ENCODE measurements at places on chromosomes 7 and 10. TPM values are rescaled to one million over a fixed set of nuclear protein-coding genes. Genes with fewer than 3 reads are reported as not detected.

Gene HNRNPH3
- total RNA-seq = 137 TPM

Gene HOXA3
- total RNA-seq = not detected

DNA sequence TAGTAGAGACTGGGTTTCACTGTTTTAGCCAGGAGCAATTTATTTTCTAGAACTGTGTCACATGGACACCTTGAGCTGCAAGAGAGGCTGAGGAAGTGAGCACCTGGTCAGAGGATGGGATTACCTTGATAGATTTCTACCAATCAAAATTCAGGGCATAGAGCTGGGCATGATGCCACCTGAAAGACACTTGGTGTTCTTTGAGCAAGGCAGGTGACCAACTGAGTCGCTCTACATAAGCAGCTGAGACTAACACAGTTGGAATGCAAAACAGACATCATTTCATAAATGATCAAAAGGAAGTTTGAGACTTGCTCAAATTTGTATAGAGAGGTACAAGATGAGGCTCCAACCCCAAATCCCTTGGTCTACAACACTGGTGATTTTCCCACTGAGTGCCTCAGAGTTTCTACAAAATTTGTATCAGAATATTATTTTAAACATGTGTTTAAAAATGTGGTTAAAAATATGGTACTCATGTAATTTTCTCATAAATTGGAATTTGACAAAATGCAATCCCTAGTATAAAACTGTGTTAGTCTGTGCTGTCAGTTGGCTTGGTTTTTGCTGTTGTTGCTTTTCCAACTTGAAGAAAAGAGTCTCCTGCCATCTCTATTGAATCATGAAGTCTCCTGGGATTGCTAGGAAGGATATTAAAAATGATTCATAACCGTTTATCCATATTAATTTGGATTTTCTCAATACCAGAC, 156.4 kb upstream of the MDFIC start:
- no peak for DNase-seq

GRCh38 chr10:127040756-127041155, 135.5 kb downstream of the DOCK1 start:
- no peak for DNase-seq

GRCh38 chr7:24979470-24979862, 512 bp downstream of the OSBPL3 start:
- DNase-seq = peak; percentile 84

- no peak for DNase-seq
Measured at GRCh38 chr7:116576350-116577319, 51.8 kb downstream of the CAV1 start.

GRCh38 chr7:19491821-19492452, 216.9 kb downstream of the POLR1F start:
- no peak for DNase-seq

Gene SLC16A9
- total RNA-seq = not detected

DNA sequence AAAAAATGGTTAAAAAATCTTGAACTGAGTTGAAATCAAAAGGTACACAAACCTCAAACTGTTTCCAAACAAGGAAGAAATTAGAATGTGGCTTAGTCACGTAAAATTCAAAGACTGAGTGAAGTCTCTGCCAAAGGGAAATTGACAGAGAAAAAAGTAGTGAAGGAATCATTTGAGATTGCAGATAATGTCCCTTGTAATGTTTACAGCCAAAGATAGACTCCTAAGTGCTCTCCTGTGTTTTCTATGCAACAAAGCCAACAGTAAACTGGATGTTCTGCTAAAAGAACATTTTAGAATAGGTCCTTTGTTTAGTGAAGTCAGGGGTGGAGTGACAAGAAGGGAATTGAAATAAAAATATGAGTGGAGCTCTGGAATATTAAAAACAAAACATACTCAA, 117.9 kb downstream of the ITGA8 start:
- DNase-seq = no peak

- no peak for DNase-seq
Measured at GRCh38 chr10:126955934-126956711, 50.9 kb downstream of the DOCK1 start.

- no peak for DNase-seq
Measured at GRCh38 chr7:82594665-82595064, 151.1 kb upstream of the CACNA2D1 start.

Gene ATP6V1F
- 68.4 TPM for total RNA-seq

DNA sequence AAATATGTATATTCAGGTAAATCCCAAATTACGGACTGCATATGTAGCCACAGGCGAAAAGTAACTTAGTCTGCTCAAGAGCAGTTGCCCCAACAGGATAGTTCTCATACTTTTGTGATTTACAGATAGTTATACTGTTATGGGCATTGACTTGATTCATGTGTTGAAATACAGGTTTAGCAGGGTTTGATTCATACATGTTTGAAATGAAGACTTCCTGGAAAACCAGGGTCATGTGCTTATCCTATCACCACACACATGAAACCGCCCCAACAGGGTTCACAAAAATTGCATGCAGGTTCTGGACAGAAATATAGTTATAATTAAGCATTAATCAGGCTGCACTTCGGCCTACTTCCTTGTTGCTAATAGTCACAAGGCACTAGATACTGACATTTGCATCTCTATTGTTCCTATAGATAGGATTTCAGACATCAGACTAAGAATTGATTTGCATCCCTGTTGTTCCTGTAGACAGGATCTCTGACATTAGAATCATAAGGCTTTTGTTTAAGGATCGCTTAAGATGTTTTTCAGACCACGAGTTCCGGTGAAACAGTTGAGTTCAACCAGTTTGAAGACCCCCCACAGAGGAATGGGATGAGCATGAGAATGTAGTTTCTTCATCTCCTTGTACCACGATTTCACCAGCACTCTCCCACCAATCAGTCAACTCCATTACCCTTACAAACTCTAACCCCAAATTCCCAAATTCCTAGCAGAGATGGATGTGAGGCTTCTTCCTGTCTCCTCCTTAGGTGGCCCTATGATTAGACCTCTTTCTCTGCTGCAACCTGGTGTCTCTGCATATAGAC, 2.0 kb upstream of the ZNF398 start:
- DNase-seq = no peak

Gene SLC16A12
- total RNA-seq = not detected
